Urothelium cell line (cell line): ENCODE measurements at places on chromosomes 5 and 9.

DNA sequence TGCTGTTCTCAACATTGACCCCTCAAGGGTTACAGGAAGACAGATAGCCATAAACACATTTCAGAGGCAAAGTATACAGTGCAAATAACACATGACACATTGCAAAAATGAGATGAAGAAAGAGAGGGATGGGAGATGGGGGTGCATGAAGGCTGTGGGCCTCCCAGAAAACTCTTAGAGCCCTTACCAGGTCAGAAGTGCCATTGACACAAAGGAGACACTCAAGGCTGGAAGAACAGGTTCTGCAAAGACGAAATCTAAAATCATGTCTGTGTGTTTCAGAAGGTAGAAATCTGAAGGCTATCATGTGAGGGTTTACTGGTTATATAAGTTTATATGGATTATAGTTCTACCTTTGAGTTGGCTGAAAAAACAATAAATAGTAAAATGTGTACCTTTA is 318.8 kb downstream of the BNC2 start:
- DNase-seq = no peak

DNA sequence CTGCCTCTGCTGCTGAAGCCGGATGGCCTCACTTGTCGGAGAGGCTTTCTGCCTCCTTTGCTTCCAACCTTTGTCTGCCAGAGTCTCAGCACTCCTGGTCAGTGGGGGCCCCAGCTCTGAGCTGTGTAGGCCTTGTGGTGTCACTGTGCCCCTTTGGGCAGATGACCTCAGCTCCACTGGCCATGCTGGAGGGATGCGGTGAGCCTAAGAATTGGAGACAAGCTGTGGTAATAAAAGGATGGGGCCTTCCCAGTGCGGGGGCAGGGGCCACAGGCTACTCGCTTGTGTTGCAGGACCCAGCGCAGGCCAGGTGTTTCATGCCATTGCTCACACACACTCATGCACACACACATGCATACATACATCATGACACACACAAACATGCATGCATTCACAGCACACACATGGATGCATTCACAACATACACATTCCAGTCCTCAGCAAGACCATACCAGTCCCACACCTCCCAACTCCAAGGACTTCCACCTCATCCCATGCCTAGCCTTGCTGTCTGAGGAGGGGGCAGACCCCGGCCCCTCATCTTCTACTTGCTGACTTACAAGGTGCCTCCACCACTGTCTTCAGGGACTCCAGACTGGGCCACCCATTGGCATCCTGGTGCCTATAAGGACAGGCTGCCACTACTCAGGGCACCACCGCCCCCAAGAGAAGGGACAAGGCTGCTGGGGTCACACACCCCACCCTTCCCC is 237.7 kb downstream of the SYK start:
- no peak for DNase-seq

DNA sequence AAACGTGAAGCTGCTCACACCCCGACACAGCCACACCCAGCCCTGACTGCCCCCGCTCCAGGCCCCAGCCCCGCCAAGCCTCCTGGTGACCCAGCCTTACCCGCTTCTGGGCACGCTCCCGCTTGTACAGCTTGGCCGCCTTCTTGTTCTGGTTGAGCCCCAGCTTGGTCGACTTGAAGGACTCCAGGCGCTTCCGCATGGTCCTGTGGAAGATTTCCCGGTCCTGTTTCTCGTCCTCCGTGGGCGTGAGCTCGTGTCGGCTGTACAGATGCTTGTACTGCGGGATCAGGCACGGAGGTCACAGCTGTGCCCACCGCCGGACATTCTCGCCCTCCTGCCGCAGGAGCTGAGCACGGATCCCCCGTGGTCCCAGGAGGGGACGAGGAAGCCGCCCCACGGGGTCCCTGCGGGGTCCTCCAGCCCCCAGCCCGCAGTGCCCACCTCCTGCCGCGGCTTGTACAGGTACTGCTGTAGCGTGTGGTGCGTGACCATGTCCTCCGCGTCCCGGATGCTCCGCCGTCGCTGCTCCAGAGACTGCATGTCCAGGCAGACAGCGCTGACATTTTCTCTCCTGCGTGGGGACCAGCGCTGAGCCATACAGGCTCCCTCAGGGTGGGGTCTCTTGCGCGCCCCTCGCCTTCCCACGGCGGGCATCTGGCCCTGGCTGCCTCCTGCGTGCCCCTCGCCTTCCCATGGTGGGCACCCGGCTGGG is 33.3 kb downstream of the EXOC3 start:
- DNase-seq = no peak

DNA sequence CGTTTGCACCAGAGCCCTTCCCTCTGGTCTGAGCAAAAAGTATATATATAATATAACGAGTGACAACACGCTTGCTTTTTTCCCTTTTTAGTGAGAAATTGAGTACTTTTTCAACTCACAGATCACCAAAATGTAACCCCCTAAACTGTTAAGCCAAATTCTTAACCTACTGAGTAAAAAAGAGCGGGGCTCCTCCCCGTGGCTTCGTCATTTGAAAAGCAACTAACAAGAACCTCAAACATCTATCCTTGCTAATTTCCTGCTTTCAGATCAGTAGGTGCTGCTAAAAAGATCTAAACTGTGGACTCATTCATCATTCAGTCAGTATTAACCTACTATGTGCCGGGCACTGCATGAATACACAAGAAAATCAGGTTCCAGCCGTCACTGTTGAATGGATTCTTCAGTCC is 1.0 kb upstream of the PTBP3 start:
- DNase-seq = no peak

DNA sequence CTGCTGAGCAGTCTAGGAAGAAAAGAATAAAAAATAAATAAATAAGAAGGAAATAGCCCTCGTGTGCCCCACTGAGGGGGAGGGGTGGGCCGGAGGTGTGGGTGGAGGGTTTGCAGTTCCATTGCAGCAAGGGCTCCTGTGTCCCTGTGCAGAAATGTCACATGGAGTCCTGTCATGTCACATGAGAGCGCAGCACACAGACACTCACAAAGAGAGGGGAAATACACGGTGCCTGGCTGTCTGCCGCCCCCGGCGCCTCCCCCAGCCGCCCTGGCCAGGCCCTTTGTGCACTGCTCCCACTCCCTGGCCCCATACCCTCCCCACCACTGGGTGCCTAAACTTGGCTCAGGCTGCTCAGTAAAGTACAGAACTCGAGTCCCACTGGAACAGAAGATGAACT is 55.6 kb upstream of the SPTLC1 start:
- no peak for DNase-seq

DNA sequence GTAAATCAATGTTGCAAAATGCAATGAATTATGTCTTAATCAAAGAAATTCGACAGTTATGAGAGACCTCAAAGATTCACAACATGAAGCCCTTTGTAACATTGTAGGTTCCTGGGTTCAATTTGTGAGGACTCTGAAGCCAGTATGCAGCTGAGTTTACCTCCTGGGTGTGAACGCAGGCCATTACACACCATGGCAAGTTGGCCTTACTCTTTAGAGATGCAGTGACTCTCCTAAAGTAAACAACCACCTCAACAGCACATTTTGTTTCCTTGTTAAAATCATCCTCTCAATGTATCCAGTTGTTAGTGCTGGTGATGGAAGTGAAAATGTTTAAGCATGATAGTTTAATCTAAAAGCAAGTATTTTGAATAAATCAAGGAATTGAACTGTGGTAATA is 73.8 kb downstream of the JAKMIP2 start:
- no peak for DNase-seq
